ENCODE measurements at places on chromosomes 2 and 18.

GRCh38 chr2:237278568-237278967, 135.4 kb downstream of the COL6A3 start:
- DNase-seq = no peak

GRCh38 chr2:84314250-84314649, 144.8 kb downstream of the SUCLG1 start:
- DNase-seq = no peak

DNA sequence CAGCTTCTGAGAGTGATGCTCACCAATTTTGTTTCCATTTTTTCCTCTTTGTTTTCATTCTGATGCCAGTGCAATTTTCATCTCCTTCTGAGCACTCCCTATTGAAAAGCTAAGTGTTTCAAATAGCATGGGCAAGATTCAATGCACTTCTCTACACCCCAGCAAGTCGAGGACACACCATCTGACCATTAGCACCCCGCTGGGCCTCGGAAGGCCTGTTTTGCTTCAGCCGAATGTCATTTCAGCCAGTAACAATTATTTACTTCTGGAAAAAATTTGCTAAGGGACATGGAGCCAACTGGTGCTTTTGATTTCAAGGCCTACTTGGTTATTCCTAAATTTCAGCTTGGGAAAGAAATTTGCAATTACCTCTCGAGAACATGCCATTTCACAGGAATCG, 392.4 kb downstream of the RNF144A start:
- no peak for DNase-seq

- DNase-seq = no peak
These were observed 45.6 kb downstream of the DIPK1C start for GRCh38 chr18:74411475-74411874.

DNA sequence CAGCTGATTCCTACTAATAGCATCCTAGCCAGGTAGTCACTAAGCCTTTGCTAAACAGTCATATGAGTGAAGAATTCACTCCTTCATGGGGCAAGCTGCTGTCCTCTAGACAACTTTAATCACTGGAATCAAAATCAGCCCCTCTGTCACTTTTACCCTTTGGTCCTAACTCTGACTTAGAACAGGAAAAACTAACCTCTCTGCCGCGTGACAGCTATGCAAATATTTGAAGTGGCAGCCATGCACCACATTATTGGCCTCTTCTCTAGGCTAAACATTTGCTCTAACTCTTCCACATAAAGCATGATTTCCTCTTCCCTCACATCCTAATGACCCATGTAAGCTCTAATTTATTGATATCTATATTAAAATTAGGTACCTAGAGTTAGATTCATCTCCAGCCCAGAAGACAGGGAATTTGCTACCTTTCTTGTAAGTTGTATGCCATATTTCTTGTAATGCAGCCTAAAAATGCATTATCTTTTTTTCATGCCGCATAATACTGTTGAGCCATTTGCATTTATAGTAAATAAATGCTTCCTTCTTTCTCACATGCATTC, 12.8 kb upstream of the ONECUT2 start:
- no peak for DNase-seq

DNA sequence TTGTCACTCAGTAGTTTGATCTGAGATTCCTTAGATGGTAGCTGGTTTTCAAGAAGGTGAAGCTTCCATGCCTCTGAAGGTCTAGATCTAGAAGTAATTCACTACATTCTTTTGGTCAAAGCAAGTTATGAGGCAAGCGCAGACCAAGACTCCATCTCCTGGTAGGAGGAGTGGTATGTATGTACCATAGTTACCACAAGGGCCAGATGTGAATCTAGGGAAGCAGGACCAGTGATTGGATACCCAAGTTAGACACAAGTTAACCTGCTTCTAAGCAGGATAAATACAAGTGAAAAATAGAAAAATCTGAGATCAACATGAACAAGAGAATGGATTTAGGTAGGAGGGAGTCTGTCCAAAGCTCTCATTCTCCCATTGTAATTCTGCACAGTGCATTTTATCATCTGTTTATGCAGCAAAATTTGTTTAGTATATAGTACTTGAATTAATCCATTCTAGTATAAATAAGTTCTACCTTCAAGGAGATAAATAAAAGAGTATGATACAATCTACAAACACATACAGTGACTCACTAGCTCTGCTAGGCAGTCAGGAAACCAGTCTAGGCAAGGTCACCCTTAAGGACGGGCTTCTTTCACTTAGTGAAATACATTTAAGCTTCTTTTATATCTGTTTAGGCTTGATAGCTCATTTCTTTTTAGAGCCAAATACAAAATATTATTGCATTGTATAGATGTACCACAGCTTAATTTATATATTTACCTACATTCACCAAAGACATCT, 14.2 kb upstream of the DOCK10 start:
- DNase-seq = no peak

DNA sequence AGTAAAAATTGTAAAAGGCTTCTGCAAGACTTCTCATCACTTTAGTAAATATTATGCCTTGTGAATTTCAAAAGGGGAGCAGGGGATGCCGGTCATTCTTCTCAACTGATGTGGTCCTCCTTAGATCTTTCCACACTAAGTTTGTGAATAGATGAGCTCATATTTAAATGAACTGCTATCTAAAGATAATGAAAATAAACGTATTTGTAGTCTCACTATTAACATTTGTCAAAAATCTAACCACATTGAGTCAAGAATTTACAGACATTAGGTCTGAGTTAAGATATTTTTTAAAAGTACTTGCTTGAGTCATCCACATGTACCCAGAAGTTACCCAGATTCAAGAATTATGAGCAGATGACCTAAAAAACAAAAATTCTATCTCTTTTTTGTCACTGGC, 6.5 kb downstream of the PRPF40A start:
- no peak for DNase-seq

- no peak for DNase-seq
These were observed 209.9 kb downstream of the ARL4C start for GRCh38 chr2:234286956-234287355.

GRCh38 chr2:119423811-119424210, 7.8 kb upstream of the TMEM37 start:
- no peak for DNase-seq

DNA sequence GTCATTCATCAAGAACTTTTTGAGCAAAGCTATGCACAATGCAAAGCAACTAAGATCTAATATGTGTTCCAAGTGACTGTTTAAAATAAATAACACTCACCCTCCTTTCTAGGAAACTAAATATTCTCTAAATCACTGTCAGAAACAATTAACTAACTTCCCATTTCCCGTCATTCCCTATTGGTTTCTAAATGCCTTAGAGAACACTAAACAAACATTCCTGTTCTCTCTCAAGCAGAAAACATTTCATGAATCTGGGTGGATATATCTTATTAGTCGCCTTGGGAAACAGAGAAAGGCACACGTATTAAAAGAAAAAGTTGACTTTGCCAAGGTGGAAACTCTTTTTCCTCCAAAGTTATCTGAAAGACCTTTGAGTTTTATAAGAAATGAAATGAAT, 735.2 kb downstream of the MBD2 start:
- DNase-seq = no peak

DNA sequence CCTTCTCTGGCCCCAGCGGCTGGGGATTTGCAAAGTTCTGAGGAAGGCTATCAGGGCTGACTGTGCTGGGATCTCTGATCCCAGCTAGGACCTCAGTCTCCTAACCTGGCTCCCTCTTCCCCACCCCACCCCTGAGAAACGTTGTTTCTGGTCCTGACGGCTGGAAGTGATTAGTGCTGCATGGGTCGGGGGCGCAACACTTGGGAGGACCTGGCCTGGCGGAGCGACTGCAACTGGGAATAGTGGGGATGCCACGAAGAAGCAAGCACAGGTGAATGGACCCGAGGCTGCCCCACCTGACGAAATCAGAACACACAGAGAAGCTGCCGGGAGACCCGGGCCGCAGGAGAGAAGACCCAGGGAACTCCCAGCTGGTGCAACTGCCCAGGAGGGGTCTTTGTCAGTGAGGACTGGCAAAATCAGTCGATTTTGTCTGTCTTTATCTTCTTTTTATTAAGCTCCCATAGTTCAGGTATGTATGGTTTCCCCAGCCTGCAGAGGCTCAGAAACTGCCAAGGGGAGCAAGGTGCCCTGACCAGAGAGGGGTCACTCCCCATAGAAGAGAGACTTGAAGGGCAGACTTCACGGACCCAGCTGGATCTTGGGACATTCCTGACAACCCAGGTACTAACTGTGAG, 656 bp upstream of the LBX2 start:
- DNase-seq = no peak

DNA sequence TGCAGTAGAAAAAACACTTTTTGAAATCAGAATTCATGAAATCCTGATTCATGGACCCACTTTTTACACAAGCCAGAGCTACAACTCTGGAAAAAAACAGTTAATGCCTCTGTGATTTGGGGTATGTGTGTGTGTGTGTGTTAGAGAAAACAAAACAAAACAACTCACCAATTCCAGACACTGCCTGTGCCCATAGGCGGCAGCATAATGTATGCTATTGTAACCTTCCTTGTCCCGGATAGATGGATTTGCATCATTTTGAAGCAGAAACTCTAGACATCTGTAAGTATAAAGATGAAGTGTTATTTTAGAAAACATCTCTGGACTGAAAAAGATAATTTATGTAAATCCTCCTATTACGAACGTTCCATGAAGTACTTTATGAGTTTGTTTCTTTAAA, 152.0 kb upstream of the PGAP1 start:
- DNase-seq = no peak

- DNase-seq = no peak
These were observed 99.4 kb upstream of the EPHA4 start for GRCh38 chr2:221671515-221671914.

DNA sequence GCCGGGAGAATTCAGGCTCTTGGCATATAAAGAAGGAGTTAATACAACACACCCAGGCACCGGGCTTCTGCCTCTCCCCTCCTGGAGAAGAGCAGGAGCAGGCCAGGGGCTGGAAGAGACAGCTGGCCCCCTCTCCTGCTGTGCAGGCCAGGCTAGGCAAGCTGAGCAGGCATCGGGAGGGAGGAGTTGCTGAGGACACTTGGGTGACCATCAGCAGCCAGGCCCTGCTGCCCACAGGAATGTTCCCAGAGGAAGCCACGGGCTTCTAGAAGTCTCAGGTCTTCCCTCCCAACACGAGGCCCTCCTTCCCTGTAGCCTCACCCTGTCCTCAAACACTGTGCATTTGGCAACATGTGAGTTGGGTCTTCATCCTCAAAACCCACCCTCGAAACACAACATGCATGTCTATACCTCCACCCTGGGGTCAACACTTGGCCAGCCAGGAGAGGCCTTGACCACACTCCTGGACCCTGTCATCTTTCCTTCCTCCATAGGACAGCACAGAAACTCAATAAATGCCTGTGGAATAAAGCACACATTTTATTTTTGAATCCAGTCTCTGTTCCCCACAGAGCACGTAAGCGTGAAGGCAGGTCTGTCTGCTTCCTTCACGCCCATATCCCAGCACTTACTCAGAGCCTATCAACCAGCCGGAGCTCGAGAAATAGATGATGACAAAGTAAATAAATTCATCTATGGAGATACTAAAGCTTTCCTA, 433.8 kb upstream of the ID2 start:
- no peak for DNase-seq

DNA sequence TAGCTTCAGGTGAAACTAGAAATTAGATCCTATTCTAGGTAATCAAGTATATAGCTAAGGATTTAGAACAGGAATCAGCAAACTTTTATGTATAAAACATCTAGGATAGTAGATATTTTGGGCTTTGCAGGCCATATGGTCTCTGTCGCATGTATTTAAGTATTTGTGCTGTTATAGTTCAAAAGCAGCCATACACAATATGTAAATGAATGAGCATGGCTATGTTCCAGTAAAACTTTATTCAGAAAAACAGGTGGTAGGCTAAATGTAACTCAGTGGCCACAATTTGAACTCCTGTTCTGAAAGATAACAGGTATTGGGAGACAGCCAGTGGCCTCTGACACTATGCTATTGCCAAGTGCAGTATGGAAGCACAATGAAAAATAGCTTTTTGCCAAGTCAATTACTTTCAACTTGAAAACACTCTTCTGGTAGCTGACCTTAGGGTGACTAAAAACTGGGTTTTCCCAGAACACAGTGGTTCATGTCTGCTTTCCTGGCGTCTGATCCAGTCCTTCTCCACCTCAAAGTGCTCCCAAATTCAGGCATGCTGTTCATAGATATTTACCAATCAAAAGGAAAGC, 304.7 kb upstream of the SYT4 start:
- no peak for DNase-seq

DNA sequence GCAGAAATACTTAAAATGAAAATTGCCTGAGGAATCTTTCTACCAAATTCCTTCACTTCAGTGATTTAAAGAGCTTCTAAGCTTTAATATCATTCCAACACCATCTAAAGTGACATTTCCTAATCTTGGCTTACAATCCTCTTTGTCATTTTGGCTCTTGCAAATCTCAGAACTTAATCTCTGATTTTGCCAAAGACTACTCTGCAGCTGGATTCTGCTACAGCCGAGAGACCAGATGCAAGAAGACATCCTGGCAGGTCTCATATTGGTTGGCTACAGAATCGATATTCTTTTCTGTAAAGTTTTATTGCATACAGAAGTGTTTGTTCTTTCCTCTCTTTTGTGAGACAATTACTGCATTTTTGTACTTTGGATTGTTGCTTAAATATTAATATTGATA, 716.5 kb upstream of the LRATD1 start:
- no peak for DNase-seq

- no peak for DNase-seq
These were observed 5.2 kb upstream of the CTDSP1 start for GRCh38 chr2:218394298-218395089.

- DNase-seq = no peak
These were observed 154.2 kb downstream of the DCDC2C start for GRCh38 chr2:3857576-3857975.

DNA sequence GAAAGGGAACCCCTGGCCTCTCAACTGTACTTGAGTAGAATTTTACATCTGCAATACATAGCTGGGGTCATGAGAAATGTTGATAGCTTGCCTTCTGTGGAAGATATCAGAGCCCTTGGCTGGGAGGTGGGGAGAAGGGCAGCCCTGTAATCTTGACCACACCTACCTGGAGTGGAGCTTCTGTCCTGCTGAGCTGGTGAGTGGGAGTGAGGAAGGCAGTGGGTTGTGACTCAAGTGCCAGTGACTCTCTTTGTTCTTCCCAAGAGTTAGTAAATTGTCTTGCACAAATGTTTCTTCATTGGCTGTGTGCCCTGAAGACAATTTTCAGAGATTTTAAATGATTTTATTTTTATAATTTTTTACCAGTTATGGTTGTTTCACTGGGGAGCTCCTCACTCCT, 277.3 kb downstream of the MBD5 start:
- DNase-seq = no peak

GRCh38 chr18:75168619-75169018, 40.3 kb downstream of the PTGR3 start:
- DNase-seq = no peak

- no peak for DNase-seq
These were observed 83.4 kb downstream of the CALCRL start for GRCh38 chr2:187364696-187365095.

- no peak for DNase-seq
These were observed 150.3 kb upstream of the NDUFV2 start for GRCh38 chr18:8952174-8952573.

DNA sequence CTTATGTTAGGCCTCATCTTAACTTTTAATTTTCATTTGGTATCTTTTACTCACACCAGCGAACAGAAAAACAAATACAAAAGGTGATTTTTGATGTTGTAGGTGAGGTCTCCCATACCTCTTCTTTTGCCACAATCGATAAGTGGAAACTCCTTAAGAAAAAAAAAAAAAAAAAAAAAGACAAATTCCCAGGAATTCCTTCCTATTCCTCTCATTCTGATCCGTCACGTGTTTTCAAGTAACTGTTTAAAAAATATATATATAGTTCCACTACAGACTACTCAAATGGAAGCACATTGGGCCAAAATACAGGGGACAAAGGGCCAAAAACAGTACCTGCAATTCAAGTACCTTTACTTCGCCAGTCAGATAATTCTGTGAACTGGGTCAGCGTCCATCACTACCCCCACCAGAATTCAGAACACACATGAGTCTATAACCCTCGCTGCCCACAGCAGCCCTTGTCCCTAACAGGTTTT, 16.5 kb downstream of the NMUR1 start:
- DNase-seq = no peak
